Stimulated activated effector memory CD8-positive, alpha-beta T cell treated with anti-CD3 and anti-CD28 coated beads, Interleukin-12 subunit alpha, Interleukin-12 subunit beta, amount 100 ng/mL, for 72 hours (primary cell): ENCODE measurements at places on chromosomes 16 and 17.

- DNase-seq = no peak
Measured at GRCh38 chr16:80819988-80820387, 15.6 kb upstream of the CDYL2 start.

- no peak for DNase-seq
Measured at GRCh38 chr17:51590071-51590656, 329.8 kb downstream of the UTP18 start.

- DNase-seq = no peak
Measured at GRCh38 chr17:18251204-18251603, 7.3 kb downstream of the FLII start.

DNA sequence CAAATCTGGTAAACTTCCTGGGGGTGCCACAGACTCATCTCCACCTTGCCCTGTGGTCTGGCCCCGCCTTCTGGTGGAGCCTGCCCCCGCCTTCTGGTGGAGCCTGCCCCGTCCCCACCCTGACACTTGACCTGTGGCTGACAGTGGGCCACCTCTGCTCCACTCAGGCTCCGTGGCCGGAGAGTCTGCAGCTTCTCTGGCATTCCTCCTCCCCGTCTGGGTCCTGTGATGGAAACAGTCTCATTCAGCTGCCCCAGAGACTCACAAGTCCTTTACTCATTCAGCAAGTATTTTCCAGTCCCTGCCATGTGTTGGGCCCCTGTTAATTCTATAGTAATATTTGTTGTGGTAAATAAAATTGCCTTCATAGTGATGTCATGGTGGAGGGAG is 21.0 kb upstream of the G6PC1 start:
- DNase-seq = no peak

- no peak for DNase-seq
Measured at GRCh38 chr17:76260220-76260619, 4.9 kb upstream of the UBALD2 start.

DNA sequence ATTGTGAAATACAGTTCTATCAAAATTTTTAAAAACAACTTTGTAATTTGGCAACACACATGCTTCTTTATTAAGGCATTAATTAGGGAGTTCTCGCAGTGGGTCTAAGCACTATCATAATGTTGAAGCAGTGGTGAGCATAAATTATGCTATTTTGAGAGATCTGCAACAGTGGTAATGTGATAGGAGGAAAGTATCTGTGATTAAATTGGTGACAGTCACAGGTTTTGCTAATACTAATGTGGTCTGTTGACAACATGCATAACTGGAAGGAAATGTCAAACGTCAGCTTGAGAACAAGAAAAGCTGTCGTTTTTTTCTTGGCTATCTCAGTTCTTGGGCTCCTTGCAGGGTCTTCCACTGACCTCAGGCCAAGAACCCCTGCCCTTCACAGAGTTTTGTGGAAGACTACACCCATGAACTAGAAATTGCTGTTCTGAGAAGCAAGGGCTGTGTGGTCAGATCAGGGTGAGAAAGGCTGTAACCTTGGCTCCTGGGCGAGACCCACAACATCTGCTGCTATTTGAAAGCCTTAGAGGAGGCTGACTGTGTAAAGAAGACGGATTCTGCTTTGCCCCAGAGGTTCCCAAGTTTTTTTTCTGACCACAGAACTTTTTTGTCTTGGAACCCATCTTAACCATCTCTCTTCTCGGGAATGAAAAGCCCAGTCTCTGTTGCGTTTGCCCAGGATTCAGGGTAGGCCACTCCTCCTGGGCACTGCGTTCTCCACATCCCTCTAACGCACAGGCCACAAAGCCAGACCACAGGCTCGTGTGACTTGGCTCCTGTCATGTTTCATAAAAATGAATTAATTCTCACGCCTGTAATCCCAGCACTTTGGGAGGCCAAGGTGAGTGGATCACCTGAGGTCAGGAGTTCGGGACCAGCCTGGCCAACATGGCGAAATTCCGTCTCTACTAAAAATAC is 13.9 kb downstream of the ATP2A1 start:
- DNase-seq = no peak

DNA sequence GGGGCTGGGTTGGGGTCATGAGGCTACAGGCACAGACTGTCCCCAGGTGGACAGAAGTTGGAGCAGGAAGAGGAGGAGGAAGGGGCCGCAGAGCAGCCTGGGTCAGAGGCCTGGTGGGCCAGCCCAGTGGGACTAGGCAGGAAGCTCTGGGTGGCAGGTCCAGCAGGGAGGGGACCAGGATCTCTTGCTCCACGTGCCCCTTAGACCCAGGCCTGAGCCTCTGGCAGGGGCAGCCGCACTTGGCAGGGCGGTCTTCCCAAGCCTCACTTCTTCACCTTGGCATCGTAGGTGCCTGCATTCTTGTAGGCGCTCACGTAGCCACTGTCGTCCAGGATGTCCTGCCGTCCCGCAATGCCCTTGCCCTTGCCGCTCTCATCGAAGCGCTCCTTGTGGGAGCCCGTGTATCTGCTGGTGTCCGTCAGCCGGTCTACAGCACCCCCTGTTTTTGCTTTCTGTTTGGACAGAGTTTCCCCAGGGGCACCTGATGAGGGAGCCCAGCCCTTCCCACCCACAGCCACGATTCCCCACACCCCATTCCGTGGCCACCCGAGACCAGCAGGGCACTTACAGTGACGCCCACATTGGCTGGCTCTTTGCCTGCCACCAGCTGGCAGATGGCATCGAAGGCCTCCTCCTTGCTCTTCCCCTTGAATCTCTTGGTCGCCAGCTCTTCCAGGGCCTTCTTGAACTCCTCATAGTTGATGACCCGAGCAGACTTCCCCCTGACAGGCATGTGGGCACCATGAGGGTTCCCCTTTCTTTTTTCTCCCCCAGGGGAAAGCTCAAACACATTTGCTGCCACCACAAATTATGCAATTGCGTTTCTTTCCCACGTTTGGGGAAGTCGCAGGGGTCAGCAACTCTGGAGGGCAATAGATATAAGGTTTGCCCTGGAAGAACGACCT is 3.1 kb downstream of the TPPP3 start:
- no peak for DNase-seq

- DNase-seq = no peak
Measured at GRCh38 chr17:32586666-32587065, 99.9 kb downstream of the CDK5R1 start.

- DNase-seq = no peak
Measured at GRCh38 chr16:66207139-66207882, 159.2 kb upstream of the CDH5 start.

- no peak for DNase-seq
Measured at GRCh38 chr17:53633856-53634255, 188.9 kb upstream of the KIF2B start.

- no peak for DNase-seq
Measured at GRCh38 chr17:57874434-57875289, 24.8 kb upstream of the MRPS23 start.

DNA sequence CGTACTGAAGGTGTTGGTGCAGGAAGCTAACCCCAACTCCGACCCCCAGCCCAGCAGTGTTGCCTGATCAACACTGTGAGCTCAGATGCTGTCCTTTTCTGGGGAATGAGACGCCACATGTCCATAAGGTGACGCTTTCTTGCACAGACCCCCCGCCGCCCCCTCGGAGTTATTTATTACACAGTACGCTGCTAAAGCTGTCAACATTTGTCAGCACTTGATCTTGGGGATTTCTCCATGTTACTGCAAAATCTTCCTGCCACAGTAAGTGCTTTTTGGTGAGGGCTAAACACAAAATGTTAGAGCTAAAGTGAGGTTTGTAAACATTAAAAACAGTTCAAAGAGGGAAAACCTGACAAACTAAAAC is 15.9 kb downstream of the CMTM3 start:
- no peak for DNase-seq
